ENCODE measurements at places on chromosomes 6 and 20.

GRCh38 chr6:18034798-18035202 lies 47.4 kb upstream of the KIF13A start:
- no peak for DNase-seq

GRCh38 chr6:33197431-33198048 lies 2.9 kb downstream of the RXRB start:
- no peak for DNase-seq

GRCh38 chr6:48916607-48917006 lies 546.4 kb downstream of the MMUT start:
- no peak for DNase-seq

- DNase-seq = no peak
Observed at GRCh38 chr6:135191508-135192255, 10.6 kb downstream of the MYB start.

DNA sequence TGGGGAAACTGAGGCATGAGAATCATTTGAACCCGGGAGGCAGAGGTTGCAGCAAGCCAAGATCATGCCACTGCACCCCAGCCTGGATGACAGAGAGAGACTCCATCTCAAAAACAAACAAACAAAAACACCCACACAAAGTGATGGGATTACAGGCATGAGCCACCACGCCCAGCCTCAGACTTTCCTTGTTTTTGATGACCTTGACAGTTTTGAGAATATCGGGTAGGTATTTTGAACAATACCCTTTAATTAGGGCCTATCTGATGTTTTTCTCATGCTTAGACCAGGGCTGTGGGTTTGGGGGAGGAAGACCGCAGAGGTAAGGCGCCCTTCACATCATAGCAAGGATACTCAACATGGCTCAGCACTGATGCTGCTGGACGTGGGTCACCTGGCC lies 63.4 kb downstream of the ADNP start:
- DNase-seq = no peak

GRCh38 chr20:58198384-58198783 lies 30.1 kb downstream of the ANKRD60 start:
- DNase-seq = no peak

DNA sequence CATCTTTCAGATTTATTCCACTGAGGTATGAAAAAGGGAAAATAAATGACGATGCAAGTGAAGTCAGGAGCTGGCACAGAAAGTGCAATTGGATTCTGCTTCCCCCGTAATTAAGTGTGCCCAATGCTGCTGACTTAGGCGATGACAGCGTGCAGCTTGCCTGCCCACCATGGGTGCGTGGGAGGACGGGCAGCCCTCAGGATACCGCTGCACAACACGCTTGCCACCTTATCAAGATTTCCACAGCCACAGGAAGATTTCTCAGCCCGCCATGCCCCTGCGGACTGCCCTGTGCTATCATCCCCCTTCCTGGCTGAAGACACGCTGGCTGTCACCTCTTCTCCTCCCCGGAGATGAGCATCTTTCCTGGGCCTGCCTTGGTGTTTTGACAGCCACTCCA lies 103.3 kb upstream of the BACH2 start:
- DNase-seq = no peak

DNA sequence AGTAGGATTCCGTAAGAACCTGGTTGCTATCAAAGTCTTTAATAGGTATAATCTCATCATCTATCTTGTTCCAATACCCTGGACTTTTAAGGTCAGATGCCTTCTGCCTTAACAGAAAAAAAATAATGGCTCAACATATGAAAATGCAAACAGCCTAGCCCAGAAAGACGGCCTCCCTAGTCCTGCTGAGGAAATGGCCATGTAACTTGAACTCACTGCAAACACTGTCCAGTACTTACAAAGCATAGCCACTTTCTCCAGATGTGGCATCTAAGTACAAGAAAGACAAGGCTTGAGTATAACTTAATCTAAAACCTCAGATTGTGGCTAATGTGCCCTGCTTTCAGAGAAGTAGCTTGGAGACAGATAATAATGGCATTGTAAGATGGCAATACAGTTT lies 26.5 kb downstream of the FASTKD5 start:
- DNase-seq = no peak

DNA sequence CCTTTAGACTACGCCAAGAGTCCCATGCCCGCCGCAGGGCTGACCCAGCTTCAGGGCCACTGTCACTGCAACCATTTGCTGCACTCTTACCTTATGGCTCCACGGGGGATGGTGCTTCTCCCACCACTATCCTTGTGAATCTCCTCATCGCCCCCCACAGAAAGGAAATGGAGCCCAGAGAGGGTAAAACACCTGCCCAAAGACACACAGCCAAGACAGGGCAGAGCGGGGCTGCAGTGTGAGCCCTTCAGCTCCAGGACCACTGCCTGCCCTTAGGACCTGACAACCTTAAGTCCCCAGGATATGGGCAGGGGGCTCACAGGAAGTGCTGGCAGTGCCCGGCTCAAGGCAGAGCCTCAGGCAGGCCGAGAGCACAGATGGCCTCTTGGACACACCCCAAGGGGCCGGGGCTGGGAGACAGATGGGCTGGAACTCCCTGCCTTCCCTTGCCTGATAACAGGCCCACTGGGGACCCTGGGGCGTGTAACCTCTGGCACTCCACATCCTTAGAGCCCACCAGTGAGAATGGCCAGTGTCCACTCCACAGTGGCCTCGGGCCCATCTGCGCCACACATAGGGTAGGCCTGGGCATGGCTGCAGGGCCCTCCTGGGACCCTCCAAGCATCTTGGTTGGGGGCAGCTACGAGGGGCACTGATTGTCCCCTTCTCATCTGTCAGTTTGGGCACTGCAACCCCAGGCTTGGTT lies 265.2 kb downstream of the TAF4 start:
- no peak for DNase-seq

DNA sequence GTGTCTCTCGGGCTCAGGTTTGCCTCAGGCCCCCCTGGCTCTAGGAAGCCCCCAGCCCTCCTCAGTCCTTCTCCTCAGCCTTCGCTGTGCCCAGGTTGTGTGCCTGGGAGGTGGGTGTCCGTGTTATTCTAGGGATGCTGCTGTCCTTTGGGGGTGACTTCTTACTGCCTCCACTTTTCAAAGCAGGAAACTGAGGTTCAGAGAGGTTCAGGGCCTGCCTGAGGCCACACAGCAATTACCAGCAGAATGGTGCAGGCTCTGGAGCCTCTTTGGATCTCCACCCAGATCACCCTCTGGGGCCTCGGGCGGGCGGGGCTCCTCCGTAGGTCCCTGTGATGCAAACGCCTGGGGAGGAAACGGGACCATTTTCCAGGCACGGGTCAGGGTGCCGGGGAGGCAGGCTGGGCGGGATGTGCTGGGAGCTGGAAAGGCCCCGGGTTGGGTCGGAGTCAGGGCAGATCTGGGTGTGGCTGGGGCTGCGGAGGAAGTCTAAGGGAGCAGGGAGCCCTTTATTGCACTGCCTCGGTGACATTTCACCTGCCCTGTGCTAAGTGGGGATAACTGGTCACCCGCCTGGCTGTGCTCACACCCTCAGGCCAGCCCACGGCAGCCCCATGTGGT lies 23.2 kb downstream of the GATA5 start:
- no peak for DNase-seq

- DNase-seq = no peak
Observed at GRCh38 chr6:3165631-3166534, 8.5 kb upstream of the TUBB2A start.

GRCh38 chr20:51884561-51884960 lies 82.2 kb upstream of the SALL4 start:
- DNase-seq = no peak

DNA sequence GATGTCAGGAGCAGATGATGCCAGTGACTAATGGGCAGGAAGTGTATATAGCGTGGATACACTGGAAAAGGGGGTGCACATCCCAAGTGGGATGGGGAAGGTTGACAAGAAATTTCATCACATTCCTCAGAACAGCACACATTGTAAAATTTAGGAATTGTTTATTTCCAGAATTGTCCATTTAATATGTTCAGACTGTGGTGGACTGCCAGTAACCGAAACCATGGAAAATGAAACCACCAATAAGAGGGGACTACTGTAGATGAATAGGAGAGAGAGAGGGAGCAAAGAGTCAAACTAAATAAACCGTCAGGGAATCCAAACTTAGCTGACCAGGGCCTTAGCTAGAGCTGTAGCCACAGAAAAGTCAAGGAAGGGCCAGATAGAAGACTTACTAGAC lies 164.4 kb upstream of the PRDM1 start:
- no peak for DNase-seq

GRCh38 chr6:13351271-13351670 lies 22.9 kb upstream of the TBC1D7 start:
- no peak for DNase-seq

- DNase-seq = no peak
Observed at GRCh38 chr20:5127859-5128424, 1.1 kb downstream of the CDS2 start.

GRCh38 chr6:107543088-107543487 lies 53.2 kb downstream of the SOBP start:
- DNase-seq = no peak

DNA sequence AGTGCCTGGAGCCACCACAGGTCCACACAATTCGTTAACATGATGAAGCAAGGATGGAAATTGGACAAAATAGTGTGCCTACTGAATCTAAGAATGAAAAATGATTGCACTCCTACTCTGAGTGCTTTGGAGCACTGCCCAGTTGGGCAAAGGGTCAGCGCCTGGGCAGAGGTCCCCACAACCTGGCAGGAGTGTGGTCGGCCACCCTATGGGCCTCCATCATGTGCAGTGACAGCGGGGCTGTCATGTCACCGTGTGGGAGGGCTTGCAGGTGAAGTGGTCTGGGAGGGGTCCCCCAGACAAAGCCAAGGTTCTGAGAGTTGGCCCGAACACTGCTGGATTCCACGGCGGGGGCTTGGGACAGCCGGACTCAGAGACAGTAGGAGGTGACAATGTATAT lies 36.2 kb upstream of the CD93 start:
- no peak for DNase-seq

Measured in activated T-cell treated with anti-CD3 and anti-CD28 coated beads for 4 hours (primary cell).